ENCODE measurements at places on chromosomes 2 and 18. TPM values are rescaled to one million over a fixed set of nuclear protein-coding genes. Genes with fewer than 3 reads are reported as not detected.

CACNB4 gene
- total RNA-seq: 17.3 TPM

- DNase-seq: no peak
These were observed 53.9 kb downstream of the PRKRA start for GRCh38 chr2:178397002-178397605.

- DNase-seq: no peak
These were observed 217.3 kb downstream of the FHOD3 start for GRCh38 chr18:36514778-36515177.

DNA sequence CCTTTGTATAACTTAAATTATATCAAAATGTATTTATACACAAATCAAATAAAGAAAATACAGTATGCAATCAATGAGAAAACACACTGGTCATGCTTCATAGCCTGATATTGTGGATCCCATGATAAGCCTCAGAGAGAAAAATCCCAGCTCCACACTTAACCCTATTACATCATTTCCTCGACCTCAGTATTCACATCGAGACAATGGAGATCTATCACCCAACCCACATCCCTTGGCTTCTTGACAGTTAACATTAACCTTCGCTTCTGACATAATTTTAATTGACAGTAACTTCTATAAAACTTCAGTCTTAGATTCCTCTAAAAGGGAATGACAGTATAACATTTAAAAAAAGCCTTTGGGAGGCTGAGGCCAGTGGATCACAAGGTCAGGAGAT is 11.6 kb downstream of the TMX3 start:
- DNase-seq: no peak
